ENCODE measurements at places on chromosomes 13 and 19.

DNA sequence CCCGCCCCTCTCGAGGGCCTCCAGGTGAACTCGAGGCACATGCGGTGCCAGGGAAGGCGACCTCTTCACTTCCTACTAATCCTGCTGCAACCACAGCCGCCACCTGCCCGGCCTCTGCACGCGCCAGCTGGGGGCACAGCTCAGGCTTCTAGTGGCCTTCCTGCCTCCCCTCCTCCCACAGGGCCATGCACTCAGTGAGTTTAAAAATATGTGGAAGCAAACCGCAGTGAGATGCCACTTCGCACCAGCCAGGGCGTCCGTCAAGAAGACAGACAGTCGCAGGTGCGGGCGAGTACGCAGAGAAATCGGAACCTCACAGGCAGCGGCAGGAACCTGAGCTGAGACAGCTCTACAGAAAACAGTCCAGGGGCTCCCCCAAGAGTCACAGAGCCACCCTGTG lies 10.4 kb downstream of the LMNB2 start:
- no peak for DNase-seq

GRCh38 chr13:96460609-96461008 lies 370.7 kb downstream of the HS6ST3 start:
- peak; percentile 10 for DNase-seq

DNA sequence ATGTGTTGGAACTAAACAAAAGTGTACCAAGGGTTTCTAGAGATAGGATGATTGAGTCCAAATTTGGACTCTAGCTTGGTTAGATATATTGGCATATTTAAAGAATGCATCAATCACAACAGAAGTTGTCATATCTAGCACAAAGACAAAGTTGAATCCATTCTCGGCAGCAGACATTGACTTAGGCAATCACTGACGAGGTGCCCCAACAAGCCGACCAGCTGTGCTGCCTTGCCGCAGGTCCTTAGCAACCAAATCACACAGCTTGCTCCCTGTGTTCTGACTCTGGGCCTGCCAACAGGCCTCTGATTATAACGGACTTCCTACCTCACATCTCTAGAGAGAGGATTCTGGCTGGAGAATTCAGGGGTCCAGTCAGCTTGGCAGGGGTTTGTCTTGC lies 208.7 kb downstream of the MTUS2 start:
- DNase-seq, result no peak

- no peak for DNase-seq
Observed at GRCh38 chr13:107079423-107080049, 511.6 kb upstream of the ARGLU1 start.

DNA sequence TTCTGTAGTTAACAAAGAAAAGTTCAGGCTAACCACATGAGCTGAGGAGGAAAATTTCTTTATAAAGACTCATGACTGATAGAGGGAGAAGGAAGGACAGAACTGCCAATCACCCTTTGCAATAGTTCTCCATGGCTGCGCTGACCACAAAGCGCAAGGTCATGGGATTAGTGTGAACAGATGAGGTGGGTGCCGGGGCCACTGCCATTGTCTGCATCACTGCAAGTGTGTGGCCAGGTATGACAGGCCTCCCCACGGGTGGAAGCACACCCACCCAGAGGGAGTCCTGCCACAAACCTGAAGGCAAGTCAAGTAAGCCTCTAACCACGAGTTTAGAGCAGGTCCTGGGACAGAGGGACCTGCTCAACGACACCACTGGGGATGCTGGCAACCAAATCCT lies 128.1 kb downstream of the TUBA3C start:
- no peak for DNase-seq

GRCh38 chr19:35618857-35619256 lies 6.3 kb downstream of the HAUS5 start:
- no peak for DNase-seq

GRCh38 chr13:102872131-102872530 lies 26.3 kb downstream of the ERCC5 start:
- DNase-seq, result no peak

DNA sequence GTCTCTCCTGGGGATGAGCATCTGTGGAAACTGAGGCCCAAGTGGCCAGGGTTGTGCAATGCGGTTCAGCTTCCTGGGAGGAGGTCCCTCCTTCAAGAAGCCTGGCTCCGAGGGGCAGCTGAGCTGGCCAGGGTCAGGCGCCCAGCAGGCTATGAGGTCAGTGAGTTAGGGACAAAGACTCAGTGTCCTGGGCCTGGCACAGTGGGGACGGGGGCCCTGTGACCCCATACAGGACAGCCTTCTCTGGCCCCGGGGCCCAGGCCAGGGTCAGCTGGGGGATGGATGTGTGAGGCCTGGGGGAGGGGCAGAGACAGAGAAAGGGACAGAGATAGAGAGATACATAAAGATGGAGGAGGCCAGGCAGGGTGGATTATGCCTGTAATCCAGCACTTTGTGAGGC lies 3.0 kb upstream of the IL12RB1 start:
- DNase-seq, result no peak

DNA sequence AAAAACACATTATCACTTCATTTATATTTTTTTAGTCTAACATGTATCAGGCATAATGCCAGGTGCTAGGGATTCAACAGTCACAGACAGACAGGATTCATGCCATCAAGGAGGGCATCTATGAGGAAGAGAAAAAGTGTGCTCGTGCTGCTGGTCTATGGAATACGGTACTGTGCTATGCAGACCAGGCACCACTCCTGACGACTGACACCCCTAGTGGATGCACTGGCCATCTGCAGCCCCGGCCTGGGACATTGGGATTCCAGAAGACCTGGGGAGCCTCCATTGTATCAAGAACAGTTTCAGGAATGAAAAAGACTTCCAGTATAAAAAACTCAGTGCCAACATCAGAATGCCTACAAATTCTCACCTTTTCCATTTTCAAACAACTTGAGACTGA lies 94.0 kb downstream of the KLF12 start:
- DNase-seq, result peak; percentile 19

- DNase-seq, result peak; percentile 29
Observed at GRCh38 chr19:32287811-32288227, 57.6 kb upstream of the ZNF507 start.

DNA sequence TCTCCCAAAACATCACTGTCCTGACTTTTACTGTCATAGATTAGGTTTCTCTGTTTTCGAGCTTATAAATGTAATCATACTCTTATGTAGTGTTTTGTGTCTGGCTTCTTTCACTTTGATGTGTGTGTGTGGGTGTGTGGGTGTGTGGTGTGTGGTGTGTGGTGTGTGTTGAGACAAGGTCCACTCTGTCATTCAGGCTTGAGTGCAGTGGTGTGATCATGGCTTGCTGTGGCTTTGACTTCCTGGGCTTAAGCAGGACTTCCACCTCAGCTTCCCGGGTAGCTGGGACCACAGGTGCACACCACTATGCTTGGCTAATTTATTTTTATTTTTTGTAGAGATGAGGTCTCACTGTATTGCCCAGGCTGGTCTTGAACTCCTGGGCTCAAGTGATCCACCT lies 59.6 kb downstream of the PDS5B start:
- no peak for DNase-seq

DNA sequence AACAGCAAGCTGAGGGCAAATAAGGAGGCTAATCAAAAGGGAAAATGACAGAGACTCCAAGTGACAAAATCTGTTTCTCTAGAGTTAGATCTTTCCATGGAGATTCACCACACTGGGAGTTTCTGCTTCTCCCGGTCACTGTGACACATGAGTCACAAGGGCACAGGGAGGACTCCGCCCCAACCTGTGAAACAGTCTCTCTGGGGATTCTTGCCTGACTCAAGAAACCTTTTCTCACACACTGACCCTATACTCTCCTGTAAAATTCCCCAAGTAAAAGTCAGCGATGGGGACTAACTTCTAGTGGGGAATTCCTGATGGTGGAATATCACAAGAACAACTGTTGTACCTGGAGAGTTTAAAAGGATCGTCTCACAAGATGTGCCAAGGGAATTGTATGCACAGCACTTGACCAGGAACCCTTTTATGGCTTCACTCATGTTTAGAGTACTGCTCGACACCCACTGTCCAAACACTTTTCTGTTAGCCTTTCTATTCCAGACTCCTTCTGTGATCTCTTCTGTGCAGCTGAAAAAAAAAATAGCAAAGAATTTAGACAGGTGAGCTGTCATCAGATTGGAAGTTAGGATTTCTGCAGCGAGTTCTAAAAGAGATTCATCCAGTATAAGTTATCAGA lies 46.8 kb upstream of the URAD start:
- peak; percentile 49 for DNase-seq

GRCh38 chr13:110471833-110472162 lies 89.7 kb downstream of the RAB20 start:
- DNase-seq, result no peak

GRCh38 chr13:30431269-30431940 lies 9.1 kb downstream of the UBE2L5 start:
- DNase-seq, result peak; percentile 92

GRCh38 chr19:7340959-7341837 lies 7.5 kb upstream of the ARHGEF18 start:
- peak; percentile 44 for DNase-seq

GRCh38 chr19:2246801-2247361 lies 2.2 kb upstream of the AMH start:
- no peak for DNase-seq

DNA sequence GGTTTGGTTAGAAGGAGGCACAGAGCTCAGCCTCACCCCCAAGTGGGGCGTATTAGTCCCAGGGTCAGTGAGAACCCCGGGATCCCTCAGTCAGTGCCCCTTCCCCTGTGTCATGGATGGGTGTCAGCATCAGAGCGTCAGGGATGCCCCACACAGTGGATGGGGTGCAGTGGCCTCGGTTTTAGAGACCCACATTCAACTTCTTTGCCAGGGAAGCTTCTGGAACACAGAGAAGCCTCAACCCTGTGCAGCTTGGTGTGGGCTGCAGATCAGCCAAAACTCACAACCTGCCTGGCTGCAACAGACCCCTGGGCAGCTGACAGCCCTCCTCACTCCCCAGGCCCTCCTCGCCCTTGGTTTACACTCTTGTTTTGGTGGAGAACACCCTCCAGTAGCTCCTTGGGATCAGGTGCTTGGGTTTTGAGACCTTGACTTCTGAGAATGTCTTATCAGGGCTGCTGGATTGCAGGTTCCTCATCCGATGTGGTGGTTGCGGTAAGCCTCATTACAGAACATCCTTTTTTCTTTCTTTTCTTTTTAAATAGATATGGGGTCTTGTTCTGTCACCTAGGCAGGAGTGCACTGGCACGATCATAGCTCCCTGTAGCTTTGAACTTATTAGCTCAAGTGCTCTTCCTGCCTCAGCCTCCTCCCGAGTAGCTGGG lies 11.0 kb downstream of the ZNF333 start:
- no peak for DNase-seq

GRCh38 chr13:105446197-105446596 lies 1089.3 kb downstream of the EFNB2 start:
- no peak for DNase-seq

GRCh38 chr19:51016798-51017683 lies 2.5 kb downstream of the KLK10 start:
- peak; percentile 43 for DNase-seq

- DNase-seq, result no peak
Observed at GRCh38 chr19:56360841-56361240, 32.5 kb downstream of the ZNF582 start.

DNA sequence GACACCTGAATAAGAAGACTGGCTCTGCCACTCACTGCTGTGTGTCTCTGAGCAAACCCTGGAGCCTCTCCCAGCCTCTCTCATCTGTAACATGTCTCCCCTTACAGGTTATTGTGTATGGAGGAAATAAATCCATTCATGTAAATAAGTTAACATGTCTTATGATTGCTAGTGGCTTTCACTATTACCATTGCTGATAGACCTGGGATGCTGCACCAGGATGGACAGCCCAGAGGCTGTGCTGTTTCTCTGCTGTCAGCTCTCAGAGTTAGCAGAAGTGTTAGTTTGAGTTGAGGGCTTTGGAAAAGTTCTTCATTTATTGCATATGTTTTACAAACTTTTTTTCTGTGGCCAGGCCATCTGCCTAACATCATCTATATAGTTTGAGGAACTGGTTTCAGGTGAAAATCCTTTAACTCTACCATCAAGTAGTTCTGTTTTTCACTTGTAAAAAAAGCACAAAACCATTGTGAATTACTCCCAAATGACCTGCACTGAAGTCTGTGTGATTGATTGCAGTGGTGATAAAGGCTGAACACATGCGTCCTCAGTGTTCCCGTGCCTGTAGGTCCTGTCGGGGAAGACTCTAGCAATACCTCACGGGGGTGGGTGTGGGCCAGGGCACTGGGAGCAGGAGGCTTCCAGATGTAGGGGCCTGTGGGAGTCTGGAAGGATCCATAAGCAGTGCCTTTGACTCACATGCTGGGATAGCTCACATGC lies 24.6 kb downstream of the MPHOSPH8 start:
- DNase-seq, result no peak

GRCh38 chr19:45346449-45346848 lies 5.9 kb downstream of the KLC3 start:
- no peak for DNase-seq

GRCh38 chr19:50488389-50489194 lies 11.9 kb upstream of the GARIN5A start:
- no peak for DNase-seq

DNA sequence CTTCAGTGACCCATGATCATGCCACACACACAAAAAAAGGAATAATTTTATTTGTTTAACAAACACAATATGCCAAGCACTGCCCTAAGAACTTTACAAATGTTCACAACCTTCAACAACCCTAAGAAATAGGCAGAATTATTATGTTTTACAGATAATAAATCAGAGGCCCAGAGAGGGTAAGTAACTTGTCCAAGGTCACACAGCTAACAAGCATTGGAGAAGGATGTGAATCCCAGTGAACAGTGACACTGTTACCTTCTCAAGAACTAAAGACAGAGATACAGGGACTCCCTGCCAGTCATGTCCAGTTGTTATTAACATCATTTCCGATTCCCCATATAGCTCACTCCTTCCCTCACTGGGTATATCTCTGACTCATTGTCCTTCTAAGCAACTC lies 13.6 kb downstream of the CEACAM20 start:
- no peak for DNase-seq

DNA sequence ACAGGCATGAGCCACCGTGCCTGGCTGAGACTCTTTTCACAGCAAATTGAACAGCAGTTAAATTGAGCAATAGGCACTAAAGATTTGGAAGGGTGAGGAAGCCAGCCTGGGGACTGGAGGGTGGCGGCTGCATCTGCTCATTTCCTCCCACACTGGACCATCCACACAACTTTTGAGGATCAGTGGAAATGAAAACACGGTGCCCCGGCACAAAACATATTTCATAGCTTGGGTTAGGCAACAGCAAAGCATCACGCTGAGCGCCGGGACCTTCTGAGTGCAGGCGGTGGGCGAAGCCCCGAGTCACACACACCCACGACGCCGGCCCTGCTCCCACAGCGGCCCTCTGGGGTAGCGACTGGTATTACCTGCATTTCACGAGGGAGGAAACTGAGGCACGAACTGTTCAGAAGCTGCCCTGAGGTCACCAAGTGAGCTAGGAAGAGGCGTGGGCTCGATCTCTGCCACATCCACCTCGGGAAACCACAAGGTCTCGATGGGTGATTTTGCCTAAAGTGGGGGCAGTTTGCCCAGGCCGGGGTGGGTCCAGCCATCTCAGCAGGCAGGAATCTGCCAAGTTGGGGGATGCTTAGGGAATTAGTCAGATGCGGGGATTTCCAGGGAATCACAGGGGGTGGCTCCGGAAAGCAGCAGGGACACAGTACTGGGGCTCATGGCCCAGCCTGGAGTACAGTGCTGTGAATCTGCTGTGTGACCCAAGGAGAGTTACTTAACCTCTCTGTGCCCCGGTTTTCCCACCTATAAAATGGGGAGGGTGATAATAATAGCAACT lies 3.5 kb upstream of the SBNO2 start:
- peak; percentile 96 for DNase-seq

Data from bronchial epithelial cell (primary cell).